ENCODE measurements at places on chromosomes 13 and 19.
A peak's percentile ranks its signal among the peaks of the same experiment; 100 is the strongest.

DNA sequence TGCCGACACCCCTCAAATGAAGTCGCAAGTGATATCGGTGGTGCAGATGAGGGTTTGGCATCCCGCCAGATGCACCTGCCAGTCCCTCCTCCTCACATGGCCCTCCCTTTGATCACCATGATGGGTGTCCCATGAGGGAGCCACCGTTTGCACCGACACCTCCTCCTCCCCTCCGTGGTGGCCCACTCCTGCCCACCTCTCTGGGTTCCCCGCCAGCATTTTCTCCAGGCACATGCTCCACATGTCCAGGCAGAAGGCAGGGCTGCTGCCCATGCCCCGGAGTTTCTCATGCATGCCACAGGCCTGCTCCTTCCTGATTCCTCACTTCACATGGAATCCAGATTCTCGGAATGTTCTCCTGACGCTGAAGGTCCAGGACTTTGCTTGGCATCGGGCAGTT lies 49.3 kb downstream of the COL4A2 start:
- no peak for DNase-seq

DNA sequence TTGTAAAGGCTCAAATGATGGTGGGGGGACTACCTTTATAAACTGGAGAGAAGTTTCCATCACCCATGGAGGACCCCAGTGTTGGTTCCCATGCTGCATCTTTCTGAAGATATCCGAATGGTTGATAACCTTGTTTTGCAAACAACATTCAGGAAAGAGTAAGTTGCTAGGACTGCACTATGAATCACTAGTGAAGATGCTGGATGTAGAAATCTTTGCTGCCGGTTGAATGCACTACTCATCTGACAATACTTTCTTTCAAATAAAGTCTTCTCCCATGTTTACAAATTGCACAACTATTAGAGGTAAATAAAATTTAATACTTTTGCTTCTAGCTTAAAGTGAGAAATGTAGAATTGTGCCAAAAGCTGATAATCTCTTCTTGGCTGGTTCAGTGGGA lies 198.4 kb upstream of the SLITRK6 start:
- no peak for DNase-seq

- no peak for DNase-seq
Measured at GRCh38 chr19:6421075-6422014, 3.3 kb downstream of the KHSRP start.

DNA sequence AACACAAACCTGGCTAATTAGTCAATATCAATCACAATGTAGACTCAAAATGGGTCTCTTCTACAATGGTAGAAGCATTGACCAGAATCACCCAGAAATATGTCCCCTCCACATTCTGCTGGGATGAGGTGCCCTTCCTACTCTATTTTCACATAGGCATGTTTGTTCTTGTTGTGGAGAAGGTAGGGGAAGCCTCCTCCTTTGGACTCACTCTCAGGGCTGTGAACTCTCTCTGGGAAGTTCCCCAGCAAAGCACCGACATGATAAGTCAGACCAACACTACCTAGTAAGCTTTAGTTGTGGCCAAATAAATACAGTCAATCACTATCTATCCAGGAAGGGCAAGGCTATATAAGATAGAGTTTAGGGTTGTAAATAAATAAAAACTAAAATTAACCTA lies 194.5 kb upstream of the UBL3 start:
- DNase-seq = no peak

- no peak for DNase-seq
Measured at GRCh38 chr19:50882188-50882587, 8.9 kb downstream of the KLK2 start.

- DNase-seq = no peak
Measured at GRCh38 chr13:113647351-113648215, 10.4 kb downstream of the ATP4B start.

DNA sequence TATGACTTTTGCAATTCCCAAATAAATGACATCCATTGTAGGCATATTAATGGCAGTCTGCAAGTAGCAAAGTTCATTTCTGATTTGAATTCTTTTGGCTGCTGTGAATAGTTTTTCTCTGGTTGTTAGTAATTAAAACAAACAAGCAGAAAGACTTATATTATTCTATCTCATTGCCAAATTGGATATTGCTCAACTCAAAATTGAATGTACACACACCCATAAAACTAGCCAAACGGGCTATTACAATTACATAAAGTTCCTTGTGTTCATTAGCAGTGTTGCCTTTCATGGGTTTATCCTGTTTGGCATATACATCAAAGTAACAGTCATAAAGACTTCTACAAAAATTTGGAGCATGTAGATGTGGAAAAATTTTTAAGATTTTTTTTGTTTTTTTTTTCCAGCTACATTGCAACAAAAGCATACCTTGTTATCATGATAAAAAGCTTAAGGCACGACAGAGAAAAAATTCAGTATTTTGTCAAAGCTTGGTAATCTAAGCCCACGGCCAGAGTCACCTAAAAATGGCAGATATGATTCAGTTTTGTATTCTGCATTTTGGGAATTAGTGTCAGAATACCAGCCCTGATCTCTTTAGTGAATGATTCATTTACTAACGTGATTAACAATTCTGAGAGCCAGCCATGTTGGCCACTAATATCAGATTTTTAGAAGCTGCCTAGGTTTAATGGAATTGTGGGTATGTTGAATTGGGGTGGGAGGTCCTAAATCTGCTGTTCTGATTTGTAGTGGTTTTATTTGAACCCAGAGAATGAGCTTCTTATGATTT lies 108.4 kb downstream of the KLF5 start:
- DNase-seq = no peak

DNA sequence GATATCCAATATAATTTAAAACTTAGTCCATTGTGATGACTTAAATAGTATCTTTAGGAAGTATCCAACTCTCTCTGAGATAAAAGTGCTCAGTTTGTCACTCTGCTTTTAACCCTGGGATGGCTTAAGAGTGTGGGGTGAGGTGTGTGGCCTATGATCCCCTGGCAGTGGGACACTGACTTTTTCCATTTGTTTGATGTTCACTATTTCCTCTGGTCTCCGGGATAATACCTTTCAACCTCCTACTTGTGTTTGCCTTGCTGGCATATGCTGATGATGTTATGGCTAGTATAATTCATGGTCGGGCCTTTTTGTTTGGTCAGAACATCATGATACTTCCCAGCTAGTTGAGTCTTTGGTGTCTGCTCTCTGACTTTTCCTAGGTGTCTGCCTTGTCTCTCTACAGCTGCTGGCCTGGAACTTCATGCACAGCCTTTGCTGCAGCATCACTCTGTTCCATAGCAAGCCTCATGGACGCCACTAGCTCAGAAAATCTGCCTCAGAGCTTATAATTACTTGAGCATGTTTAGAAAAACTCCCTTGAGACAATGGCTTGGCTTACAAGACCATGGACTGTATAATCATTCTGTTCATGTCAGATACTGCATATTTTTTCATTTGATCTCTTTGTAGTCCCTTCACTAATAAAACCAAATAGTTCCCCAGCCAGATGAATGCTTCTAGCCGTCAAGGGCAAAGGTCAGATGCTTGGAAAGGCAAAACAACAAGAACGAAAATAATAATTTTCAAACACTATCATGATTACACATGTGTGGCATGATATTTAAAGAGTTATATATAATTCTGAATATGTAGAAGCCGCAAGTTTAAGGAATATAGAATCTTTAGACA lies 75.2 kb downstream of the WDFY2 start:
- DNase-seq = no peak

- DNase-seq = no peak
Measured at GRCh38 chr13:59277106-59277505, 886.6 kb downstream of the DIAPH3 start.

GRCh38 chr19:8611391-8611876 lies 919 bp upstream of the ADAMTS10 start:
- DNase-seq = no peak

DNA sequence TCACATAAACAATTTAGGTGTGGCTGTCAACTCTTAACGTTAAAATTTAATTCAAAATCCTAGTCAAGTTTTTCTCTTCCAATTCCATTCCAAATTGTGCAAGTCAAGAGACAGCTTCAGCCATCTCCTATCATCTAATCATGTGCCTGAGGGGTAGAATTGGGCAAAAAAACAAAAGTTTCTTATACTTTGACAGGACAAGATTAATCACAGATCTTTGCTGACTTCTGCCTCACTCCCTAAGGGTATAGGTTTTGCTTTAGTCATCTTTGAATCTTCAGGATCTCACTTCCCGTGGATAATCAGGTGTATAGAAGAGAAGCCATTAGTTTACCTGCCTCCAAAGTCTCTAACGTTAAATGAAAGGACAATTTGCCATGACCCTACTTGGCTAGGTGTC lies 24.6 kb downstream of the RNF17 start:
- no peak for DNase-seq

- no peak for DNase-seq
Measured at GRCh38 chr13:113636266-113636963, 21.6 kb downstream of the ATP4B start.

DNA sequence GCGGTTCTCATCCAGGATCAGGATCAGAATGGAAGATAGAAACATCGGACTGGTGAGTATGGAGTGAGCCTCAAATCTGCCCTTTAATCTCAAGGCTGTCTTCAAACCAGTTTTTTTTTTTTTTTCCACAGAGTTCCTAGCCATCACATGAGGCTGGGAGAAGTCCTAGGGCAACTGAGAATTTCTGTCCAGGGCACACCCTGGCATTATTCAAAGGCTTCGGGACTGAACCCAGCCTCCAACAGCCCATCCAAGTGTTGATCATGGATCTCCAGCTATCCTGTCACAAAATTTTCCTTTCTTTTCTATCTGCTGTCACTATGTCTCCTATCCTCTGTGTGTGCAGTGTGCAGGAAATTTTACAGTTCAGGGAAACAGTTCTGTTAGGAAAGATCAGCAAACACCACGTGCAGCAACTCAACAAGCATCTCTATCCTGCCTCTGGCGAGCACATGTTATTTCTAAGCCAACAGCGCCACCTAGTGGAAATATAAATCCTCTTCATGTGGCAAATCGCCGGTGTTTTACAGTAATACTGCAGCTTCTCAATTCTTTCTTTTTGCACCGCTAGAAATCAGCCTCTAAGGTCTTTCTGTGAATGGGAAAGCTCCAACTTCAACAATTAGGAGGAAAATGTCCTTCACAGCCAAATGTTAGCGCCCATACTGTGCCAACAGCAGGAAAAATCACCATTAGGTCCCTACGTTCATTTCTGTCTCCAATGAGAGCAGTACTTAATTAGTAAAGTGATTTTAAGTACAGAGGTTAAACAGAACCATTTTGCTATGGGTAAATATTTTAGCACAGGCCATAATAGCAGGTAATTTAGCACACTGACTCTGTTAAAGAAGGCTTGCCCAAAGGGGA lies 21.4 kb upstream of the ZNF181 start:
- peak; percentile 26 for DNase-seq

All from HS-5 (cell line).